ENCODE measurements at places on chromosomes 4 and X.

- DNase-seq: no peak
These were observed 916 bp upstream of the POU4F2 start for GRCh38 chr4:146637621-146638332.

- no peak for DNase-seq
These were observed 70.1 kb downstream of the PRSS12 start for GRCh38 chr4:118282692-118283091.

GRCh38 chrX:440636-441035 is 53.9 kb upstream of the PPP2R3B start:
- DNase-seq: no peak

- peak; percentile 55 for DNase-seq
These were observed 122.3 kb upstream of the TBL1X start for GRCh38 chrX:9342561-9343051.

DNA sequence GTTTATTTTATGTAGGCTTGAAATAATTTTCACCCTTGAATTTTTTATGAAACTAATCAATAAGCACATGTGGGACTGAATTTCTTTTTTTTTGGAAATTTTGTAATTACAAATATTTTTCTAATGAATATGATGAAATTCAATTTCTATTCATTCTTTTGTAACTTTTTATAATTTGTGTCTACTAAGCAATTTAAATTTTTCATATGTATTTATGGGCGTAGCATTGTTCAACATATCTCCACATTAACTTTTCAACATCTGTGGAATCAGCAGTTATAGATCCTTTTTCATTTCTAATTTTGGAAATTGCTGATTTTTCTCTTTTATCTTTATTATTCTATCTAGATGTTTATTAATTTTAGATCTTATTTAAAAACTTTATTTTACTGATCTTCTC is 1320.3 kb downstream of the C4orf33 start:
- DNase-seq: no peak
